Liver (tissue), 10 donors: ENCODE measurements at places on chromosomes 12 and 14. TPM values are rescaled to one million over a fixed set of nuclear protein-coding genes. Genes with fewer than 3 reads are reported as not detected.

The KLHL33 gene
- 0.23 TPM for total RNA-seq

The LRP10 gene
- total RNA-seq = 32.6 TPM

The GLIPR1L1 gene
- total RNA-seq = not detected

The DAO gene
- 28.3 TPM for total RNA-seq

The TAS2R14 gene
- total RNA-seq = 1.5 TPM

The PPP1CC gene
- total RNA-seq = 49.2 TPM

The ZFHX2 gene
- total RNA-seq = 0.14 TPM

The JPH4 gene
- 0.08 TPM for total RNA-seq

The P2RX2 gene
- not detected for total RNA-seq

The PIP4P1 gene
- total RNA-seq = 14.6 TPM

The HOXC5 gene
- not detected for total RNA-seq

GRCh38 chr12:30979371-30980259 lies 53.1 kb downstream of the TSPAN11 start:
- no peaks in the 10 kb centered on the region for H3K27me3 ChIP-seq
- H3K27ac ChIP-seq = no peak overlapping the region
- no peak overlapping the region for H3K4me3 ChIP-seq
- no peaks in the 10 kb centered on the region for H3K4me1 ChIP-seq
- no peaks in the 10 kb centered on the region for H3K36me3 ChIP-seq
- no peak for DNase-seq

DNA sequence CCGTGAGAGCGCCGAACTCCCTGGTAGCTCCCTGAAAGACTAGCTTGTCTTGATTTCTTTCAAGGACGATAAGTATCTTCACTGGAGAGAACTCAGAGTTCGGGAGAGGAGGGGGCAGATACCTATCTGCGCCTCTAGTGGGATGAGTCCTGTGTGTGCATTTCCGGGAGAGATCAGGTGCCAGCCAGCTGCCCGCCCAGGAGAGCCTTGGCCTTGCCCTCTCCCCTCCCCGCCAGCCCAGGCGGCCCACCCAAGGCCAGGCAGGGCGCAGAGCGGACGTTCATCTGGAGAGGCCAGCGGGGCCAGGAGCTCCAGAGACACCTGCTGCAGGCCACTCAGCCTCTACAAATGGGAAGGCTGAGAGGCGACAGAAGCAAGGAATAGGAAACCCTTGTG lies 1.0 kb downstream of the CD9 start:
- H3K27ac ChIP-seq = peak overlapping the region; percentile 67
- DNase-seq = no peak
- peak overlapping the region; percentile 66 for H3K4me3 ChIP-seq

- H3K36me3 ChIP-seq = peaks cover 9% of the 10 kb centered on the region
- H3K27ac ChIP-seq = no peak overlapping the region
- H3K4me3 ChIP-seq = no peak overlapping the region
Observed at GRCh38 chr14:31303654-31304053, 96.1 kb upstream of the HECTD1 start.

GRCh38 chr12:70052931-70053497 lies 190.2 kb upstream of the CNOT2 start:
- H3K4me3 ChIP-seq = no peak overlapping the region
- peaks cover 3% of the 10 kb centered on the region for H3K4me1 ChIP-seq
- no peaks in the 10 kb centered on the region for H3K27me3 ChIP-seq
- H3K36me3 ChIP-seq = no peaks in the 10 kb centered on the region
- no peak overlapping the region for H3K27ac ChIP-seq
- no peak for DNase-seq

DNA sequence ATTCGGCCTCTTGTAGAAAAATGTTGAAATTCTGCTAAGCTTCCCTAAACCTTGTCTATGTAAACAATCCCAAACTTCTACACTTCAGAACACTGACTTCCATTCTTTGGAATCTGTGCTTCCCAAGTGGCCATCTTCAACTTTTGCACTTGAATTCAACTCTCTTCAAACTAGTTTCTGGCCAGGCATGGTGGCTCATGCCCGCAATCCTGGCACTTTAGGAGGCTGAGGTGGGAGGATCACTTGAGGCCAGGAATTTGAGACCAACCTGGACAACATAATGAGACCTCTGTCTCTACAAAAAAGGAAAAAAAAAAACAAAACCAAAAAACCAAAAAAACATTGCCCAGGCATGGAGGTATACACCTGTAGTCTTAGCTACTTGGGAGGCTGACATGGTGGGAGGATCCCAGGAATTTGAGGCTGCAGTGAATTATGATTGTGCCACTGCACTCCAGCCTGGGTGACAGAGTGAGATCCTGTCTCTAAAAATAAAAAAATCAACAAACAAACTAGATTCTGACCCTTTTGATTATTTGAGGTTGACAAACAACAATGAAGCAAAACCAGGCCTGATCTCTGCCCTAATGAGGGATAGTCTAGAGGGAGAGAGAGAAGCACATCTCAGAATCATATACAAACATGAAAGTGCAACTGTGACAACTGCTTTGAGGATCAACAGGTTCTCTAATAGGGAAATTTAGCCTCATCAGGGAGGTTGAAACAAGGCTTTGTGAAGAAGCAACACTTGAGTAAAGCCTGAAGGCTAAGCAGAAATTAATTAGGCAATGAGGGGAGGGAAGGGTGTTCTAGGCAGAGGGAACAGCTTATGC lies 11.6 kb upstream of the C12orf75 start:
- H3K4me1 ChIP-seq = peaks cover 35% of the 10 kb centered on the region
- no peak overlapping the region for H3K4me3 ChIP-seq
- H3K36me3 ChIP-seq = no peaks in the 10 kb centered on the region
- no peak overlapping the region for H3K27ac ChIP-seq
- no peak for DNase-seq

- H3K27ac ChIP-seq = no peak overlapping the region
- H3K27me3 ChIP-seq = no peaks in the 10 kb centered on the region
- no peak for DNase-seq
- no peak overlapping the region for H3K4me3 ChIP-seq
Observed at GRCh38 chr12:4001841-4002240, 128.6 kb upstream of the PARP11 start.

DNA sequence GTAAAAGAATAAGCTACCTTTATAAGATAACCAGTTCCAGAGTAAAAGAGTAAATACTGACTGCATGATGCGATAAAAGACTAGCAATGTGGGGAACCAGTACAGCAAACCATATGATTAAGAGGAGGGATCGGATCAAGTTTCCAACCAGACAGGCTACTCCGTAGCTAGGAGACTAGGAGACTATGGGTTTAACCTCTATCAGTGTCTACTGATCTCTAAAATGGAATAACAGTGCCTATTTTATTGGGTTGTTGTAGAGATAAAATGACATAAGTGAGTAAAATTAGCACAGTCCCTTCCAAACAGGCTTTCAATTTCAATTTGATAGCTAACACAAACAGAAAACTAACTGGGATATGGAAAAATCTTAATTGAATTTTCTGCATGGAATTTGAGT lies 76.0 kb downstream of the PAWR start:
- peaks cover 5% of the 10 kb centered on the region for H3K36me3 ChIP-seq
- no peak for DNase-seq
- no peaks in the 10 kb centered on the region for H3K27me3 ChIP-seq

DNA sequence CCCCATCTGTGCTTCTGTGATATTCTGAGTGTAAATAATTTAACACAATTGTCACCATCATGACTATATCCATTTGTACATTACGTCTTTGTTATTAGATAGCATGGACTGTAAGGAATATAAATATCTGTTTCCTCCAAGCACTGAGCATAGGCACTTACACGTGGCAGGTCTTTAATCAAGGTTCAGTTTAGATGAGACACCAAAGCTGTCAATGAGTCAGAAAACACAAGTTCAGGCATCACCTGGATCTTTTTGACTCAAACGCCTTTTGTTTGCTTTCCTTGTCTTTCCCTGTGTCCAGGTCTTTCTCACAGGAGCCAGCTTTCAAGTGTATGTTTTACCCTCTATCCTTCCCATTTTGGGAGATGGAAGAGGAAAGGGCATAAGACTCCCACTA lies 163.2 kb upstream of the CCDC198 start:
- H3K36me3 ChIP-seq = no peaks in the 10 kb centered on the region
- H3K27ac ChIP-seq = no peak overlapping the region
- H3K27me3 ChIP-seq = no peaks in the 10 kb centered on the region
- H3K4me1 ChIP-seq = no peaks in the 10 kb centered on the region
- no peak for DNase-seq

GRCh38 chr12:65106948-65107347 lies 14.2 kb downstream of the WIF1 start:
- no peak overlapping the region for H3K27ac ChIP-seq
- no peaks in the 10 kb centered on the region for H3K27me3 ChIP-seq
- no peak for DNase-seq
- no peaks in the 10 kb centered on the region for H3K36me3 ChIP-seq
- H3K4me3 ChIP-seq = no peak overlapping the region

GRCh38 chr12:124399622-124400021 lies 104.7 kb downstream of the RFLNA start:
- H3K36me3 ChIP-seq = peaks cover 3% of the 10 kb centered on the region
- peak; percentile 63 for DNase-seq
- no peak overlapping the region for H3K4me3 ChIP-seq
- H3K4me1 ChIP-seq = peaks cover 3% of the 10 kb centered on the region

DNA sequence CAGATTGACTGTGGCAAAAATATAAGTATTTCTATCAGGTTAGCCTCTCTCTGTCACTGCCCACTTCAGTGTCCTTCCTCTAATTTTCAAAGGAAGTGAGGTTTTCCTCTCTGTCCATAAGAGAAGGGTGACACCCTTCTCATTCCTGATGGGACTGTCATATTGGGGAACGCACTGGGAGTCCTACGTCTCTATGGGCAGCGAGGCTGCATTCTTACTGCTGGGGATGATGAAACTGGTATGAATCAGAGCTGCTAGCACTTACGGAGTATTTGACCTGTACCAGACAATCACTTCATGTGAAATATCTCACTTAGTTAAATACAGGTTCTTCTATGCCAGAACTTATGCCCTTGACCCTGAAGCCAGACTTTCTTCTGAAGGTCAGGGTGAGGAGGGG lies 436.3 kb downstream of the DPF3 start:
- DNase-seq = no peak
- no peaks in the 10 kb centered on the region for H3K27me3 ChIP-seq
- H3K4me1 ChIP-seq = no peaks in the 10 kb centered on the region
- no peaks in the 10 kb centered on the region for H3K36me3 ChIP-seq
- H3K27ac ChIP-seq = no peak overlapping the region

- no peak for DNase-seq
- no peaks in the 10 kb centered on the region for H3K27me3 ChIP-seq
- H3K36me3 ChIP-seq = no peaks in the 10 kb centered on the region
- H3K4me1 ChIP-seq = no peaks in the 10 kb centered on the region
- no peak overlapping the region for H3K27ac ChIP-seq
Observed at GRCh38 chr12:51528852-51529650, 62.0 kb upstream of the SCN8A start.

DNA sequence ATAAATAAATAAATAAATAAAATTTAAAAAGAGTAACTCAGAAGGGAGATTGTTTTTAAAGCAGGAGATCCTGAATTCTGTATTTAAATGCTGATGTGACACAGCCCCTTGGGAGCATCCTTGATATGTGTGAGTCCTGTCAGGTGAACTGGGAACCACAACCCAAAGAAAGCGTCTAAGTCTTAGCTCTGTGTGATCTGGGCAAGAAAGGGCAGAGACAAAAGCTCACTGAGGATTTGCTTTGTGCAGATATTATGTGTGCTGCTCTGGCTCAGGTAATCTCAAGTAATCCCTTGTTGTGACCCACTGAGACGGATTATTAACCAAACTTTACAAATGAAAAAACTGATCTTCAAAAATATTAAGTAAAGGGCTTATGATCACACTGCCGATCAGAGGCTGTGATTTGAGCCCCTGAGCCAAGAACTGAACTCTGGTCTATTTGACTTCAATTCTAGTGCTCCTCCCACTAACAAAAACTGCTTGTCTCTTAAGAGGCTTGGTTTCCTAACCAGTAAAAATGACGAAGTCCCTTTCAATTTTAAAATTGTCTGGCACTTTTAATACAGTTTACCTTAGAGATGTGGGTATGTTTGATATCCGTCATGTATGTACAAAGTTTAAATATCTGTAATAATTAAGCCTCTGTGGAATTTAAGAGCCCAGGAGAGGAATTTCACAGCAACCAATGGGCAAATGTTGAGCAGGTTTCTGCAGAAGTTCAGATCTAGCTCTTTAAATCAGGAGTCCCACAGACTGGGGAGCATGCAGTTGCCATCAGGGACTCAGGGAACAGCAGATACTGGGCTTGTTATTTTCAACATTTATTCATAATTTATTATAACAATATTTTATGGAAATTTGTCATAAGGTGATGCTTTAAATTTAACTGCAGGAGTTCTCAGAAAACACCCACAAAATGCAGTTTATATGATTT lies 46.1 kb downstream of the CPM start:
- H3K27ac ChIP-seq = no peak overlapping the region
- H3K36me3 ChIP-seq = peaks cover 2% of the 10 kb centered on the region
- peaks cover 2% of the 10 kb centered on the region for H3K4me1 ChIP-seq
- no peaks in the 10 kb centered on the region for H3K27me3 ChIP-seq
- H3K4me3 ChIP-seq = no peak overlapping the region

DNA sequence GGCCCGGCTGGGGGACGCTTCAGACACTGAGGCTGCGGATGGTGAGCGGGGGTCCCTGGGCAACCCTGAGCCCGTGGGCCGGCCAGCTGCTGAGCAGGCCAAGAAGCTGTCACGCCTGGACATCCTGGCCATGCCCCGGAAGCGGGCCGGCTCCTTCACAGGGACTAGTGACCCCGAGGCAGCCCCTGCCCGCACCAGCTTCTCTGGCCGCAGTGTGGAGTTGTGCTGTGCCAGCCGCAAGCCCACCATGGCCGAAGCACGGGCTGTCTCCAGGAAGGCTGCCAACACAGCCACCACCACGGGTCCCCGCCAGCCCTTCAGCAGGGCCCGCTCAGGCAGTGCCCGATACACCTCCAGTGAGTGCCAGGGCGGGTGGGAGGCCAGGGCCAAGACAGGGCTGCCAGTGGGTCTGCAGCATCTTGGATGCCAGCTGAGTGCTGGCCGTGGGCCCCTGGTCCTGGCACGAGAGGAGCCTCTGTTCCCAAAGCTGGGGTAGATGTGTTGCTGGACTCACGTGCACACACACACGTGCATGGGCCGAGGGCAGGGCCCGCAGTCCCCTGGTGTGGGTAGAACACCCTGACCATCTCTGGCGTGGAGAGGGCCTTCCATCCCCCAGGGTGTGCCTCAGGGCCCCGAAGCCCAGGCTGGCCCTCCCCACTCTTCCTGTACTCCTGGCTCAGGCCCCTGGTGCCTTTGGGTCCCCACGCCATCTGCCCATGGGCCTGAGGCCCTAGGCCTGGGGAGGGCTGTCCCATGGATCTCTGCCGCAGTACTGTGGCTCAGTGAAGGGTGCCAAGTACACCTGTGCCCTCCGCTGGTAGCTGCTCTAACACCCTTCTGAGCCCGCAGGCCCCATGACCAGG lies 22.8 kb downstream of the CEP170B start:
- DNase-seq = no peak
- no peaks in the 10 kb centered on the region for H3K4me1 ChIP-seq
- H3K36me3 ChIP-seq = peaks cover 34% of the 10 kb centered on the region

DNA sequence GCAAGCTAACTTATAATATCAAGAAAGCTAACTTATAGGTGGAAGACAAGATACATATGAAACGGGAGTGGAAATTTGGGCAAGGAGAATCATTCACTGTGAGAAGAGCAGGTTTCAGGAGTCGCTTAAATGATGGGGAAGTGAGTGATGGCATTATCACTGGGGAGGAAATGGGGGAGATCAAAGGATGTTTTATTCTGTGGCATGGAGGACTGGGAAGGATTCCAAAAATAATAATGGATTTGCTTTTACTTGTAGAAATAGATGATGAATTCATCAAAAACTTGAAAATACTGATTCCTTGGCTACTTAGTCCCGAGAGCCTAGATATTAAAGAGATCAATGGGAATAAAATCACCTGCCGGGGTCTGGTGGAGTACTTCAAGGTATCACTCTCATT lies 47.8 kb downstream of the SAV1 start:
- no peak overlapping the region for H3K27ac ChIP-seq
- no peaks in the 10 kb centered on the region for H3K36me3 ChIP-seq
- H3K4me3 ChIP-seq = no peak overlapping the region
- H3K27me3 ChIP-seq = no peaks in the 10 kb centered on the region
- no peaks in the 10 kb centered on the region for H3K4me1 ChIP-seq
- DNase-seq = no peak
